ENCODE measurements at places on chromosomes 13 and 19. TPM values are rescaled to one million over a fixed set of nuclear protein-coding genes. Genes with fewer than 3 reads are reported as not detected.

- DNase-seq, result no peak
These were observed 364.4 kb downstream of the DCT start for GRCh38 chr13:94115054-94115453.

DNA sequence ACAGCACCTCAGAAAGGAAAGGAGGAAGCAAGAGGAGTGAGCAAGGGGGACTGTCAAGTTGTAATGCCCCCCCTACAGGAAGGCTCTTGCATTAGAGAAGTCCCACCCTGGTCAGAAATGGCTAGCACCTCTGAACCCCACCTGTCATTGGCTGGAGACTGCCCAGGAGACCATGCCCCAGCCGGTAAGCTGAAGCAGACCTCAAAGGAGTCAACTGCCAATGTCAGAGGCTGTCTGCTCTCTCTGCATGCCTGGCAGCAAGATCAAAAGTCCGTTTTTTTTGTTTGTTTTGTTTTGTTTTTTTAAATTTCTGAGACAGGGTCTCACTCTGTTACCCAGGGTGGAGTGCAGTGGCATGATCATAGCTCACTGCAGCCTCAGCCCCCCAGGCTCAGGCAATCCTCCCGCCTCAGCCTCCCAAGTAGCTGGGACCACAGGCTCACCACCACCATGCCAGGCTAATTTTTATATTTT is 8.1 kb upstream of the BCL3 start:
- no peak for DNase-seq

DNA sequence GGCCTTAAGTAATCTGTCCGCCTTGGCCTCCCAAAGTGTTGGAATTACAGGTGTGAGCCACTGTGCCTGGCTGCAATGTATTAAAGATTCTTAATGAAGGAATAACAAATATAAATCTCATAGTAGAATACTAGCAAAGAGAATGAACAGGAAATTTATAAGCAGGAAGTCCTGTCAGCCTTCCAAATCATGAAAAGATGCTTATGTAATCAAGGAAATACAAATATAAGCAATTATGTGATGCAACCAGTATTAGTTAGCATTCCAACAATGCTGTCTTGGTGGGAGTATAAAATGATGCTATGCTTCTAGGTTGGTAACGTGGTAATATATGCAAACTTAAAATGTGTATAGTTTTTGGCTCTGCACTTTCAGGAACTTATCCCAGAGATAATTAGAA is 133.8 kb downstream of the PDS5B start:
- DNase-seq, result no peak

- no peak for DNase-seq
These were observed 517 bp upstream of the LTBP4 start for GRCh38 chr19:40600570-40601133.

DNA sequence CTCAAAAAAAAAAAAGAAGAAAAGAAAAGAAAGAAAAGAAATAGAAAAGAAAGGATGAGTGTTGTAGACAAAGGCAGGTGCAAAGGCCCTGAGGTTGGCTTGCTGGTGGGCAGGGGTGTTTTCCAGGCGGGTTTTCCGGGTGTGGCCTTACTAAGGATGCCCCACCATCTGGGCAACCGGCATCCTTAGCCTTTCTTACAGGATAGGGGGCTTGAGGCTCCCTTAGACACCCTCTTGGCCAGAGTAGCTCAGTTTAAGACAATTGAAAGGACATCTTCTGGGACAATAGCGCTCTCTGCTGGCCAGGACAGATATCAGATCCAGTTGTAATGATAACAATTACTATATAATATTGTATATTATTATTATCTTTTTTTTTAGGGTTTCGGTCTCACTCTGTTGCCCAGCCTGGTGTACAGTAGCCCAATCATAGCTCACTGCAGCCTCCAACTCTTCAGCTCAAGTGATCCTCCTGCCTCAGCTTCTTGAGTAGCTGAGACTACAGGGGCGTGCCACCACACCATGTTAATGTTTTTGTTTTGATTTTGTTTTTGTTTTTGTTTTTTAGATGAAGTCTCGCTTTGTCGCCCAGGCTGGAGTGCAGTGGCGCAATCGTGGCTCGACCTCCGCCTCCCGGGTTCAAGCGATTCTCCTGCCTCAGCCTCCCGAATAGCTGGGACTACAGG is 1.4 kb upstream of the QTRT1 start:
- peak; percentile 81 for DNase-seq

The C19orf33 gene
- total RNA-seq, result 0.71 TPM

The C19orf47 gene
- total RNA-seq, result 19.0 TPM

Measured in activated CD4-positive, alpha-beta memory T cell treated with anti-CD3 and anti-CD28 coated beads, Interleukin-2, amount 10 ng/mL, durations not matched to agents 7 days and 5 days (primary cell).